ENCODE measurements at places on chromosomes 6 and 20.

DNA sequence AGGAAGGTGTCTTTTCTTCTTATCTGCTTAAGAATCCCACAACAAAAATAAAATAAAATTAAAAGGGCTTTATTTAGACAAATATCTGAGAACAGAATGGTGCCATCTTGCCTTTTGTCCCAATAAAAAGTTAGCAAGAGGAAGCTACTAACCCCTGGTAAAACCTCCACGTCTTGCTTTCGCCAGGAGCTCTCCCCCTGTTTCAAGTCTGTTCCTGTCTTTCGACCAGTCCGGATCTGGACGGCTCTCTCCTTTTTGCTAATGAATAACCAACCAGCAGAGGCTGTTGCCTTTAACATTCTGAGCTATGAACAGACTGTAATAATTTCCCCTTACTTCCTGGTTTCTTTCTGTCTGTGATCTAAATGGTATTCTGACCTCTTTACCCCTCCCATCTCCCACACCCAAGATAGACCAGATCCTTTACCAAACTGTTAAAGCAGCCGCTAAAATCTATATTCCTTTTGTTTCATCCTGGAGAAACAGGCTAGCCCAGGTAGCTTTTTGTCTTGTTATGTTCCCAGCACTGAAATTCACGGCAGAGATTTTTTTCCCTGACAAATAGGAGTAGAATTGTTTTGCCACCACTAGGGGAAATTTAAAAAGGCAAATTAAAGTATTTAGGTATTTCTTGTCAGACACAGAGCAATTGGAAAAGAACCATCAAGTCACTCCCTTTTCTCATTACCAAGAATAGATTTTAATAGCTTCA lies at the start of gene FRK:
Gene FRK (minus strand): TSS at position 320 of the 712 bp plus-strand sequence. CDS start 580 bp downstream, outside the sequence.
- DNase-seq, result no peak

GRCh38 chr6:17015144-17015543 lies 86.7 kb upstream of the STMND1 start:
- no peak for DNase-seq

DNA sequence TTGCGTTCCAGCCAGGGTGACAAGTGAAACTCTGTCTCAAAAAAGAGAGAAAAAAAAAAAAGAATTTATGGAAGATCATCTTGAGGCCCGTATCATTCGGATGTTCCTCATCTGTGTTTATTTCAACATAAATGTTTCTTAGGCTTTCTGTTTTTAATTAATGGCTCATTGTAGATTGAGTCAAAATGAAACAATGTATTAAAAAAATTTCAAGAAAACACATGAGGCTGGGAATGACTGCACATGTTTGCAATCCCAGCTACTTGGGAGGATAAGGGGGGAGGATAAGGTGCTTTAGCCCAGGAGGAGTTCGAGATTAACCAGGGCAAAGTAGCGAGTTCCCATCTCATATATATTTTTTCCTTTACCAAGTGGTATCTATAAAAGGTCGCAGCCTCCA lies 47.3 kb downstream of the ITCH start:
- DNase-seq, result no peak

DNA sequence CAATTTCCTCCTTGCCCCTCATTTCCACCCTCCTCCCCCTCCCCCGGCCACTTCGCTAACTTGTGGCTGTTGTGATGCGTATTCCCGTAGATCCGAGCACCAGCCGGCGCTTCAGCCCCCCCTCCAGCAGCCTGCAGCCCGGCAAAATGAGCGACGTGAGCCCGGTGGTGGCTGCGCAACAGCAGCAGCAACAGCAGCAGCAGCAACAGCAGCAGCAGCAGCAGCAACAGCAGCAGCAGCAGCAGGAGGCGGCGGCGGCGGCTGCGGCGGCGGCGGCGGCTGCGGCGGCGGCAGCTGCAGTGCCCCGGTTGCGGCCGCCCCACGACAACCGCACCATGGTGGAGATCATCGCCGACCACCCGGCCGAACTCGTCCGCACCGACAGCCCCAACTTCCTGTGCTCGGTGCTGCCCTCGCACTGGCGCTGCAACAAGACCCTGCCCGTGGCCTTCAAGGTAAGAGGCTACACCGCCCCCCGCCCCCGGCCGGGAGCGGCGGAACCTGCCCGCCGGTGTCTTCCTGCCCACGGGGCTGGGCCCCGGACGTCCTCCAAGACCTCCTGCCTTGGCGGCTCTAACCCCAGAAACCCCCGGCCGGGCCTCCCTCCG lies 44.9 kb upstream of the SUPT3H start:
- DNase-seq, result peak; percentile 36

DNA sequence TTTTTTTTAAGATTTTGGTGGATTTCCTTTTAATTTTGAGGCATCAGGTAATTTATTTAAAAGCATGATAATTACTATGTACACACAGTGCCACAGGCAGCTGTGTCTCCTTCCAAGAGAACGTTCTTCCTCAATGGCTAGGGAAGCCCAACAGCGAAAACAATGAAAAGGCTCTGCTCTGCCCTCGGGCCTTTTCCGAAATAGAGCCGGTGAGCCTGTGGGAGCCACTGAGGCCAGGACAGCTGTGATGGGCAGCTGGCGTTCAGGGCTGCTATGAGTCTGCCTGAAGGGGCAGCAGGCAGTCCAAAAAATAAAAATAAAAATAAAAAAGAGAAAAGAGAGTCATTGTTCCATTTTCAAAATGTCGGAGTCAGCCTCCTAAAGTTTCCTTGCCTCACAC lies 443.8 kb downstream of the KIF16B start:
- no peak for DNase-seq

GRCh38 chr6:90148867-90149266 lies 147.8 kb downstream of the BACH2 start:
- no peak for DNase-seq

DNA sequence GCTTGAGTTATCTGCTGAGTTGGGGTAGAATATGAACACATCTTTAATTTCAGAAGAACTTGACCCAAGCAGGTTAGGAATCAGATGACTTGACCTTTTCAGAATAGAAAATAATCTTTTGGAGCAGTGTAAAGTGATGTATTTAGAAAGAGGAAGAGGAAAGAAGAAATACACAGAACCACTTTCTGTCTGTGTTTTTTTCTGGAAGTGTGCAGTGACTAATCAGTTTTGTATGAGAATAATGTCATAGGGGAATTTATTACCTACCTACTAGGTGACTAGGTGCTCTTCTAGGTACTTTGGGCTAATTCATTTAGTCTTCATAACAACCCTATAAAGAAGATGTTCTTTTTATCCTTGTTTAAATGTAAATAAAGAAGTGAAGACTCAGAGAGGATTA lies 3.0 kb downstream of the PPP1R14C start:
- no peak for DNase-seq

- no peak for DNase-seq
Measured at GRCh38 chr6:13228264-13229204, 99.8 kb downstream of the TBC1D7 start.

- DNase-seq, result no peak
Measured at GRCh38 chr20:35319192-35319870, 27.1 kb upstream of the FAM83C start.

DNA sequence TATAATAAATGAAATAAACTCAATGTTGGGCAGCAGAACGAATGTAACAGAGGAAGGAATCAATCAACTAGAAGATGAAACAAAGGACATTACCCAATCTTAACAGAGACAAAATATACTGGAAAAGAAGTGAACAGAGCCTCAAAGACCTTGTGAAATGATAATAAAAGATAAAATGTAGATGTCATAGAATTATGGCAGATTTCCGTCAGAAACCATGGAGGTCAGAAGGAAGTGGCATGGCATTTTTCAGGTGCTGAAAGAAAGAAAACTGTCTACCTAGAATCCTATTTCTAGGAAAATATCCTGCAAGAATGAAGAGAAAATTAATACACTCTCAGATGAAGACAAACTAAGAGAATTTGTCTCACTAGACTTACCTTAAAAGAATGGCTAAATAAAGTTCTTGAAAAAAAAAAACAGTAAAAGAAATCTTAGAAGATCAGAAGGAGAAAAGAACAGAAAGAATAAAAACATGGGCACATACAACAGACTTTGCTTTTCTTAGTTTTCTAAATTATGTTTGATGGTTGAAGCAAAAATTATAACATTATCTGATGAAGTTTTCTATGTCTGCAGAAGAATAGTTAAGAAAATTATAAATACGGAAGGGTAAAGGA lies 23.4 kb upstream of the ZBTB2 start:
- no peak for DNase-seq

GRCh38 chr20:1810572-1810925 lies 84.7 kb upstream of the SIRPA start:
- no peak for DNase-seq

- peak; percentile 45 for DNase-seq
Measured at GRCh38 chr20:36439040-36439730, 102.1 kb upstream of the MYL9 start.

GRCh38 chr20:49690899-49691620 lies 22.6 kb downstream of the B4GALT5 start:
- DNase-seq, result no peak

- no peak for DNase-seq
Measured at GRCh38 chr6:43703512-43704429, 16.2 kb upstream of the MRPS18A start.

DNA sequence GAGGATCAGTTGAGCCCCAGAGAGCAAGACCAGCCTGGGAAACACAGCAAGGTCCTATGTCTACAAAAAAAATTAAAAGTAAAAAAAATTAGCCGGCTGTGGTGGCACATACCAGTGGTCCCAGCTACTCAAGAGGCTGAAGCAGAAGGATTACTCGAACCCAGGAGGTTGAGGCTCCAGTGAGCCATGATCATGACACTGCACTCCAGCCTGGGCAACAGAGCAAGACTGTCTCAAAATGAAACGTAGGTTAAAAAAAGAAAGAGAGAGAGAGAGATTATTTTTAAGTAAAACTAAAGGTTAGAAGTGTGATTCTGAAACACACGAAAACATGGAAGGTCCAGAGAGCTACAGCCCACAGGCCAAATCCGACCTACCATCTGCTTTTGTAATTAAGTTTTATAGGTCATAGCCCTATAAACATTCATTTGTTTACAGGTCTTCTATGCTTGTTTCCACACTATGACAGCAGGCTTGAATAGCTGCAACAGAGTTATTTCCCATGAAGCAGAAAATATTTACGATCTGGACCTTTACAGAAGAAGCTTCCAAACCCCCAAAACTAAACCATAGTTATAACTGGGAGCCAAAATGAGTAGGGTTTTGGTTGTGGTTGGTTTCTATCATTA lies 279.7 kb downstream of the GMDS start:
- DNase-seq, result no peak

GRCh38 chr6:110067837-110068591 lies 89.9 kb downstream of the GPR6 start:
- no peak for DNase-seq

GRCh38 chr6:70667256-70667710 lies 400 bp upstream of the SMAP1 start:
- DNase-seq, result no peak

- DNase-seq, result no peak
Measured at GRCh38 chr6:67976486-67976885, 658.6 kb upstream of the ADGRB3 start.

- no peak for DNase-seq
Measured at GRCh38 chr6:100881707-100882040, 545 bp upstream of the ASCC3 start.

DNA sequence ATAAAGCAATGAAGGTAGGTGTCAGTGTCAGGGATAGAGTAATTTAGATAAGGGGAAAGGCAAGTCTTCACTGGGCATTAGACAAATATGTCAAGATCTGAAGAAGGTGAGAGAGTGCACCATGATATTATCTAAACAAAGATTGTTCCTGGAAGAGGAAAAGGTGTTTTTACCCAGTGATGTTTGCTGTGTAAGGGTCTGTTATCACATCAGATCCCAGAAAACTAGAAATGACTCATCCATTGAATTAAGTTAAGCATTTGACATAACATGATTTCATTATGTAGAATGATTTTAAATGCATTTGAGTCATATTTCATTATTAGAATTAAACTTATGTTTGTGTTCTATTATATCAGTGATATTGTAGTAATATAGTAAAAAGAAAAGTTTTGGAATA lies 1279.5 kb upstream of the CITED2 start:
- no peak for DNase-seq

- no peak for DNase-seq
Measured at GRCh38 chr6:53280207-53280606, 68.5 kb downstream of the ELOVL5 start.

DNA sequence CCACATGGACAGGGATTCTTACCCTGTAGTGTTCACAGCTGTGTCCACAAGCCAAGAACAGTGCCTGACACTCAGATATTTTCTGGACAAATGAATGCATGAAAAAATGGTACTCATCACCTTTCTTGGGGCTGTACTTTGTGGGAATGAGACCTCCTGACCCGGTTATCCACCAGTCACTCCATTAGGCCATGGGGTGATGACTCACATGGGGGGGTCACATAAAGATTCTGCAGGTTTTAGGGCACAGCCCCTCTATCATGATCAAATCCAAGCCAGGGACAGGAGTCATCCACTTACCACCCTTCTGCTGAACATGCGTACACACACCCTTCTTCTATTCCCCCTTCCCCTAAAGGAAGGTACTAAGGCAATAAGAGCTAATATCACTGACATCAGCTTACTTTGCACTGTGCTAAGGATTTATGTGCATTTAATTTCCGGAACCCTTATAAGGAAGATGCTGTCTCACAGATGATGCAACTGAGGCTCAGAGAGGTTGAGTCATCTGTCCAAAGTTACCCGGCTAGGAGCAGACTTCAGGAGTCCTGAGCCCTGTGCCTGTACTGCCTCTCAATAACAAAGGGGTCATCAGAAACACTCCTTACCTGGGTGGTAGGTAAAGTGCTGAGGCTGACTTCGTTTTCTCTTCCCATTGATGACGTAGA lies 107.8 kb downstream of the NFATC2 start:
- no peak for DNase-seq

- DNase-seq, result no peak
Measured at GRCh38 chr6:72218125-72218524, 331.8 kb downstream of the RIMS1 start.

GRCh38 chr6:19911223-19911622 lies 74.1 kb downstream of the ID4 start:
- no peak for DNase-seq

DNA sequence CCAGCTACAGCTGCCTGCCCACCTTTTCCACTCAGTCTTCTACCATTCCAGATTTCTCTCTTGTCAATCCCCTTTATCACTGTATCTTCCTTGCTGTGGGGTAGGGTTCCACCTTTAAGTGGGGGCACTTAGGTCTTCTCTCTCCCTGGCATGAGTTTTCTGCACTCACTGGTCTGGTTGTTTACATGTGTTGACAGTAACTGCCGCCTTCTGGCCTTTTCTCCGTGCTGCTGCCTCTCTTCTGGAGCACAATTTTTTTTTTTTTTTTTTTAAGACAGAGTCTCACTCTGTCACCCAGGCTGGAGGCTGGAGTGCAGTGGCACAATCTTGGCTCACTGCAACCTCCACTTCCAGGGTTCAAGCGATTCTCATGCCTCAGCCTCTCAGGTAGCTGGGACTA lies 12.0 kb downstream of the RNF114 start:
- no peak for DNase-seq

DNA sequence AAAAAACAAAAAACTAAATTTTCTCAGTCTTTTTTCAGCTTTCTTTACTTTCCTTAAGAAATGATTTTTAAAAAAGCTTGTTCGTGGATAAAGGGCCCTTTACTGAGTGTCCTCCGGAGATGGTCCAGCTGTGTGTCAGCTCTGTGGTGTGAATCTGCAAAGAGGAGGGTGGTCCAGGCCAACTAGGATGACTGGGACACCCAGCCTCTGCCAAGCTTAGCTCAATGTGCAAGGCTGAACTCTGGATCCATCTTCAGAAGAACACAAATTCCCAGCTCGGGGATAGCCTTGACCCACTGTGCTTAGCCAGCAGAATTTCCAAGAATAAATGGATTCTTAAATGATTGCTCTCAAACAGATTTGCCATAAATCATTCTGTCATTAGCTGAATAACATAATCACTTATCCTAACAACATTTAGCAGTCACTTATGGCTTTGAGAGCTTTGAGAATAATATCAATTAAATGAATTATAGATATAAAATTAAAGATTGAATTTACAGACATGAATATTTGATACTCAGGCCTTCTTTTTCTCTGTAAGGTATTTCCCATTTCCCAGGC lies 14.2 kb upstream of the CALHM5 start:
- DNase-seq, result no peak
